NCI-H526 treated with DMSO at 0.1 percent for 48 hours (cell line): ENCODE measurements at places on chromosomes 4 and X.

GRCh38 chr4:76485450-76485849, 50.4 kb downstream of the SHROOM3 start:
- no peak for DNase-seq

DNA sequence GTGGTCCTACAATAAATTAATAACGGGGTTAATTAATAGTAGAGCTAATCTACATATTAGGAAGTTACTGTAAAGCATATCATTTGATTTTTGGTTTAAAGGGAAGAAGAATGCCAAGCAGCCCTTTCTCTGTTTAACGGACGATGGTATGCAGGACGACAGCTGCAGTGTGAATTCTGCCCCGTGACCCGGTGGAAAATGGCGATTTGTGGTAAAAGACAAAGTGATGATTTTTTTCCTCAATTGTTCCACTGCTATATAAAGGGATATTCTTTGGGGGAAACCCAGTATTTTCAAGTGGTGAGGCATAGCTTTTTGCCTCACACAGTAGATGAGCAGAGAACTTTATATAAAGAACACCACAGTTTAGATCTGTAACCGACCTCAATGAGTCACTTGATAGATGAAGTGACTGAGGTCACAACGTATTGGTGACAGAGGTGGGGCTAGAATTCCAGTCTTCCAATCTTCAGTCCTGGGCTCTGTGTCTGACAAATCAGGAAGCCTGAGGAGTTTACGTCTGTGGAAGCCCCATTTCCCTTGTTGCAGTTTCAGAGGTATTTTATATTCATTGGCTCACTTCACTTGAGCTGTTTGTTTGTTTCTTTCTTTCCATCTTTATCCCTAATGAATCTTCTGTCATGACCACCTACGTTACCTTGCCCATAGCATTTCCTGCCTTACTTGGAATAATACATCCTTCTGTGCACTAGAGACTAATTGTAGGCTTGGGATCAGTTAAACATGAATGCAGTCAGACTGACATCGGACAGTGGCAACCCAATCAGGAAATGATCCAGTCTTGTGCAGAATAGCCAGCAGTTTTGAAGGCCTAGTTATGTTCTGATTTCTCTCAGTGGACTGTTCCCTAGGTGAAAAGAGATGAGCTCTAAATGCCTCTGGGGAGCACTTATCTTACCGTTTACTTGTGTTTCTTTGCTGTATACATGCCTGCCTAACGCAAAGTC, 30.1 kb downstream of the ZRSR2 start:
- no peak for DNase-seq

GRCh38 chr4:157996061-157997028, 176.5 kb downstream of the GASK1B start:
- DNase-seq = no peak

DNA sequence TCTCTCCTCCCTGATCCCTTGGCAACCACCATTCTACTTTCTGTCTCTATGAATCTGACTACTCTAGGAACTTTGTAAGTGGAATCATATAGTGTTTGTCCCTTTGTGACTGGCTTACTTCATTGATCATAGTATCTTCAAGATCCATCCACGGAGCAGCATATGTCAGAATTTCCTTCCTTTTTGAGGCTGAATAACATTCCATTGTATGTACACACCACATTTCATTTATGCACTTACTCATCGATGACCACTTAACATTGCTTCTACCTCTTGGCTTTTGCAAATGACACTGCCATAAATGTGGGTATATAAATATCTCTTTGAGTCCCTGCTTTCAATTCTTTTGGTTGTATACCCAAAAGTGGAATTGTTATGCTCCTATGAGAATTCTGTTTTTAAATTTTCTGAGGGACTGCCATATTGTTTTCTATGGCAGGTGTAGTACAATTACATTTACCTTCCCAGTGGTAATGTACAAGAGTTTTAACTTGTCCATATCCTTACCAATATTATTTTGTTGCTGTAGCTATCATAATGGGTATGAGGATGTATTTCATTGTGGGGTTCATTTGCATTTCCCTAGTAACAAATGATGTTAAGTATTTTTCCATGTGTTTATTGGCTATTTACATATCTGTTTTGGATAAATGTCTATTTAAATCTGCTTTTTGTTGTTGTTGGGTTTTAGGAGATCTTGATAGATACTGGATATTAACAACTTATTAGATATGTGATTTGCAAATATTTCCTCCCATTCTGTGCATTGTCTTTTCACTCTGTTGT, 466.1 kb downstream of the C4orf33 start:
- no peak for DNase-seq

- DNase-seq = no peak
These were observed 147.7 kb upstream of the GYPA start for GRCh38 chr4:144288011-144288903.

DNA sequence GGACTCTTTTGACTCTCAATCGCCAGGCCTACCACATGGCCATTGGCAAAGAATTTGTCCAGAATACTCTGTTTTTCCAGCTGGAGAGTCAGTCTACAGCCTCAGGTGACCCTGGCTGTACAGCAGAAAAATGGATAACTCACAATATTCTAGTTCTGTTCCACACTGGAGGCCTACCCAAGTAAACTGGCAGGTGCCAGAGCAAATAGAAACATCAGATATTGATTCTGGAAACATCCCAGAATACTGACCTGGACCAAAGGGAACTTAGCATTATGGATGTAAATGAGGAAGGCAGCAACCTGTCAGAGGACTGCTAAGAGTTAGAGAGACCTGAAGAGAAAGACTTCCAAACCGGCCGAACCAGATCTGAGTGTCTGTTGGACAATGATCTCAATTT, 147.9 kb upstream of the SMAD1 start:
- peak; percentile 24 for DNase-seq

DNA sequence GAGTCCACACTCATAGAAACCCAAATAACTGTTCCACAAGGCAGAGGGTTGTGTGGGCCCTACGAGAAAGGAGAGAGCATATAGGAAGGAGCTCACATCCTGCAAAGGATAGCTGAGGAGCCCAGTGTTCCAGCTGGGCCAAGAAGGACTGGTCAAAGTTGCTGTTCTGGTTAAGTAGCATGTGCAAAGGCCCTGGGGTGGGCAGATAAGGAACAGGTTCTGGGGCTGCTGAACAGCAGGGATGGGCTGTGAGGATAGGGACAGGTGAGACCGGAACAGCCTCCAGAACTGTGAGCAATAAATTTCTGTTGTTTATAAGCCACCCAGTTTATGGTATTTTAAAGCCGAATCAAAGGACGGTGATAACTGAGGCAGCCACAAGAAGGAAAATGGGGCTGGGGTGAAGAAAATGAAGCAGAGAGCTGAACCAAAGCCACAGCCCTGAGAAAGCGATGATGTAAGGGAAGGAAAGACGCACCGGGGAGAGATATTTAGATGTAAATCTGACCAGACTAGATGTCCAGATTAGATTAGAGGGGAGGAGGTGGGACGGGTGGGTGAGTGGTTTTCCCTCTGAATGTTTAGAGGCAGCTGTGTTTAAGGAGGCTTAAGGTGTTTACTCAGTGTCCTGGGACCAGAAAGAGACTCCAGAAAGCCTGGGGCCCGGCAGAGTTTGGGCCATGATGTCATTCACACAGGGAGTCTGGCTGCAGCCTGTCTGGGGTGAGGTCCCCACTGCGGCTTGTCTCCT, 180.8 kb upstream of the BCOR start:
- DNase-seq = no peak

DNA sequence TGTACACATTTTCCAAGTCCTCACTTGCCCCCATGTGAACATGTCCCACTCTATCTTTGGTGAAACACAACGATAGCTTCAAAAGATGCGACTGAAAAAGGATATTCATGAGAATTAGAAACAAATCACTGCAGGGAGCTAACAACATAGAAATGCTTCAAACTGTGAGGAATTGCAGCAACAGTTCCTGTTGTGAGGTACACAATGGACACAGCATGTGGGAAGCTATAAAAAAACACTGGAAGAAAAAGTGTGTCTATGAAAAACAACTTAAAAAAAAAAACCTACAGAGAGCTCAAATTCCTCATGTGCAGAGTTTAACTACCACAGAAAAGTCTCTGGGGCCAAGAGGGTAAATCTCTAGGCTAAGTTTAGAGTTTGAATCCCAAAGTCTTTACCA, 51.6 kb upstream of the BLTP1 start:
- DNase-seq = no peak

GRCh38 chrX:46611658-46612362, 38.2 kb downstream of the CHST7 start:
- no peak for DNase-seq

DNA sequence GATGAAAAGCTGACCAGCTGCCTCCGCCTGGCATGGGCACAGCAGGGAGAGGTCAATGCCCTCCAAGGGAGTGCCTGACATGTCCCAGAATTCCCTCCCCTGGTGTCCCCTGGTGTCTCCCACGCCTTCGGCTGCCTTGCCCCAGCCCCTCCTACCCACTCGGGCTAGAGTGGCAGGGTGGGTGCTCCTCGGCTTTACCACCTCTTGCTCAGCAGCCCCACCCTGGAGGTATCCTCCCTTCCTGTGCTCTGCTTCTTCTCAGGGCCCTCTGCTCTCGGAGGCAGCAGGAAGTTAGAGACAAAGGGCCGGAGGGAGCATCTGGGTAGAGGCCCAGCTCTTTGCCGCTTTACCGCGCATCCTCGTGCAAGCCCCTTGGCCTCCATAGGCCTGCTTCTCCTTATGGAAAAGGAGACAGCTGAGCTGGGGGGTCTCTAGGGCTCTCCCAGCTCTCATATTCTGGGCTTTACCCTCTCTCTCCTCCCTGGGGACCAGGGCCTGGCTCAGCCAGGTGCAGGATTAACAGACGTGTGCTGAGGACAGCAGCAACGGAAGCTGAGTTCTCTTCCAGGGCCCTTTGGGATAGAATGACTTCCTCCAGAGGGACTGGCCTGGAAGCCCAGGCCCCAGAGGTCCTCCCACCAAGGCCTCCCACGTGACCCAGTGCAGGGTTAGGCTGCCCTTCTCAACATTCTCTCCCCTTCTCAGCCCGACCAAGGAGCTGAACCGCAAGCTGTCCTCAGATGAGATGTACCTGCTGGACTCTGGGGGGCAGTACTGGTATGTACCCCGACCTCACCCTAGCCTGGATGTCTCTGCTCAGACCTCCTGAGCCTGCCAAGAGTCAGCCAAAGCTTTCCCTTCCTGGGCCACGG, 17.2 kb downstream of the XPNPEP2 start:
- no peak for DNase-seq

DNA sequence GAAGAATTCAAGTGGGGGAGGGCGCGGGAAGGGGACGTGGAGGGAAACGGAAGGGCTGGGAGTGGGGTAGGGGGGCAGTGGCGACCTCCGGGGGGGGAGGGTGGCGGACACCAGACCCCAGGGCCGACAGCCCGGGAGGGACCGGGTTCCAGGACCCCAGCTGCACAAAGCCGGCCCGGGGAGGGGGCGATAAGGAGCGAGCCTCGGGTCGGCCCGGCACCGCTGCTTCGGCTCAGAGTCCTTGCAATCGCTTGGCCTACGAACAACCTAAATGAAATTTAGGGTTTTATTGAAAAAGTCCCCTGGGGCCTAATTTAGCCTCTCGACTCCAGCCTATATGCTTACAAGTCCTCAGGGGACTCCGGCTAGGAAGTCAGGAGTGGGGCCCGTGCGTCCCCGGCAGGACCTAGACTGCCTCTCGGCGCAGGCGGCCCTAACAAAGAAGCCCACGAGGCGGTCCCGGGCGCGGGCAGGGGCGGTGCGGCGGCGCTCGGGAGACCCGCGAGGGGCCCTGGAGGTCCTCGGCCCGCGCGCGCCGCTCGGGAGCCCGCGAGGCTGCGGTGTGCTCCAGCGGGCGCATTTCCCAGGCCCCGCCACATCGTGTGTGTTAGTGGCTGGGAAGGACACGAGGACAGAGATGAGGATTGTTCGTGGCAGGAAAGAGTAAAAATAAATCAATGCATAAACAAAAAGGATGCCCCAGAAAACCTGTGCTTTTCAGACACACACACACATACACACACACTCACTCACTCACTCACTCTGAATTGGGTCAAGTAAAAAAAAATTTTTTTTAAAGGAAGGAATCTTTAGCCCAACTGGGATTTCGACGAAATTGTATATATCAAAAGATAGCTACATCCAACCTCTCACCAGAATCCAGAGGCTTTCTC, 70.0 kb downstream of the MGST2 start:
- DNase-seq = no peak
